Posterior vena cava (tissue), 2 donors: ENCODE measurements at places on chromosomes 16 and 17.

DNA sequence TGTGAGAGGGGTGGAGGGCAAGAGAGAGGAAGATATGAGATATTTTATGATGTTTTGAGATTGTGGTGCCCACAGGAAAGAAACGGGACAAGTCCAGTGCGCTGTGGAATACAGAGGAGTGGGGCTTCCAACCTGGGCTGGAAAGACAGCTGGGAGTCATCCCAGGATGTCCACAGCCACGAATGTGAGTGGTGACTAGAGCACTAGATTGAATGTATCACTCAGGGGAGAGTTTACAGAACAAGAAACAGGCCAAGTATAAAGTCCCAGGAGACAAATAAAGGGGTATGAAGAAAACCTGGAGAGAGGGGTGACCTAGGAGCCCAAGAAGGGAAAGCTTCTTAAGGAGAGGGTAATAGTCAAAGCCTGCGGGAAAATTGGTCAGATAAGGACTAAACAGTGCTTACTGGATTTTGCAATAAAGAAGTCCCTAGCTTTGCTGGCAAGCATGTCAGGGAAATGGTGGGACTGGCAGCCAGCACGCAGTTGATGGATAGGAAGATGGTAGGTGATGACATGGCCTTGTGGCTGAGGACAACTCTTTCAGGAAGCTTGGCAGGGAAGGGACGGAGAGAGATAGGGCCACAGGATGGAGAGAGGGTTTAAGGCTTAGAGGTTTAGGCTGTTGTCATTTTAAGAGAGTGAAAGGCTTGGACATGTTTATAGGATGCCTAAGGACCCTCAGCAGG, 114.5 kb downstream of the AXIN2 start:
- DNase-seq: no peak

GRCh38 chr16:78706637-78707036, 607.2 kb downstream of the WWOX start:
- no peak for DNase-seq

DNA sequence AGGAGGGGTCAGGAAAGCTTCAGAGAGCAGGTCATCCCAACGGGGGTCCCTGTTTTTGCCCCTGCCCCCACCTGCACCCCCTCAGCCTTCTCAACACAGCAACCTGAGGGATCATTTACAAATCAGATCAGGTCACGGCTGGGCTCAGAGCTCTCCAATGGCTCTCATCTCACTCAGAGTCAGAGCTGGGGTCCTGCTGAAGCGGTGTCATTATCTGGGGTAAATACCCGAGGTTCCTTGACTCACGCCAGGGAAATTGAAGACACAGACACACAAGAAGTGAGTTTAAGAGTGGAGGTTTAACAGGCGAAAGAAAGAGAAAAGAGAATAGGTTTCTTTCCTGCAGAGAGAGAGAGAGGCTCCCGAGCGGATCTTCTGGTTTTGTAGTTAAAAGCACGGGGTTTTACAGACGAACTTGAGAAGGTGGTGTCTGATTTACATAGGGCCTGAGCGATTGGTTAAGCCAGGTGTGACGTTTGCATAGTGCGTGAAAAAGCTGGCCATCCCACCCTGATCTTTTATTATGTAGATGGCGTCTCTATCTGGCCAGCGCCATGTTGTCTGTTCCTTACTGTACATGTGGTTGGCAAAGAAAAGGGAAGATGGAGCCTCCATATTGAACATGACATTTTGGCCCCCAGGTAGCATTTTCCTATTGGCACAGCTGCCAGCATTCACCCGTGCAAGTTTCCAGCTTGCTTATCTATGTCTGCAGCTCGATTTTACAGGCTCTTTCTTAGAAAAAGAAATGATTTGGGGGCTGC, 51.4 kb downstream of the WSB1 start:
- DNase-seq: peak; percentile 37

DNA sequence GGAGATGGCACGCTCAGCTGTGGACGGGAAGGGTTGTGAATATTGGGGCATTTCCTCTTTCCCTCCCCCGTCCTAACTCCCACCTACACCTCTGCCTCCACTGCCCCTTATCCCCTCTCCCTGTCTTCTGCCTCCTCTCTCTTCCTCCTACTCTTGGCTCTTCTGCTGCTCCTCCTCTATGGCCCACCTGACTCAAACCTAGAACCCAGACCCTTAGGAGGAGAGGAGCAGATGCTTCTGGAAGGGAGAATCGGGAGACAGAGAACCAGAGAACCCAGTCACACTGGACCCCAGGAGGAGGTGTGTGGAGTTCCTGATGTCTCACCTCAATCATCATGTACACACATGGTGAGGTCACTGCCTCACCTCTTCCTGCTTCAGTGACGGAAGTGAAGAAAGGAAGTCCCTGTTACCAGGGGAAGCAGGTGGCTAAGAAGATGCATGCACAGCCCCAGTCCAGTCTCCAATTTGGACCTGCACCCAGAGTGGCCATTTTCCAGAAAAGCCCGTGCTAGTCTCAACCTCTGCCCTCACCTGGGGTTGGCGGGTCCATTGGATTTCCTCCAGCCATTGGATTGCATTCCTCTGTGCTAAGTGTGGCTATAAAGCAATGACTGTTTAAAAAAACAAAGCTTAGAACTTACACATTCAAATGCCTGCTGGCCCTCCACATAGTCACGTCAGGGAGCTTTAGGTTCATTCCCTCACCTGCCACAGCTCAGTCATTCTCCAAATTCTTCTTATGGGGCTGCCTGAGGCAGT, 4.0 kb downstream of the RNF222 start:
- no peak for DNase-seq

- no peak for DNase-seq
Measured at GRCh38 chr17:10699856-10700255, 2.5 kb downstream of the ADPRM start.

DNA sequence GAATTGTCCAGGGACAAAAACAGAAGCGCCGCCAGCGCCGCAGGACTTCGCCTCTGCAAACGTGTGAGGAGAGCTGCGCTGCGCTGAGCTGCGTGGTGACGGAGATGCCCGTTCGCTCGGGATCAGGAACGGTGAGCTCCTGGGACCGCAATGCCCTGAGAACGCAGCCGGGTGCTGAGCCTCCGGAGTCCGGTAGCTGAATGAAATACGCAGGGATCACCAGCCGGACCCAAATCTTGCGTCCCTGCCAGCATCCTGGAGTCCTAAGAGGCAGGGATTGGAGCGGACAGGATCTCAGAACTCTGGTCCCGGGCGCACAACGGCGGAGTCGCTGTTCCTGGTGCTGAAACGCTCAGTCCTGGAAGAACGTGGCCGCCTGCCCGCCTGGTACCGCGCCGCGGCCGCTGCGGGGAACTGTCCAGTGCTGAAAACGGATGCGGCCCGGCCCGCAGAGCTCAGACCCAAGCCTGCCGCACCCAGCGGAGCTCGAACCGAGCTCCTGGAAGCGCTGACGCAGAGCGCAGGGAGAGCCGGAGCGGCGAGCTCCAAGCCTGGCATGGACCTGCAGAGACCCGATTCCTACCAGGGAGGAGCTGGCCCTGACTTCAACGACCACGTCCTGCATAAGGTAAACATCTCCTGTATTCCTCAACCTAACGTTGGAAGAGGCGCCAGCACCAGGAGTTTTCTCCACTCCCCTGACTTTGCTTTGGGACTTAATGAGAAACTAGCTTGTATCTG, 41.5 kb downstream of the CD300LF start:
- peak; percentile 94 for DNase-seq

DNA sequence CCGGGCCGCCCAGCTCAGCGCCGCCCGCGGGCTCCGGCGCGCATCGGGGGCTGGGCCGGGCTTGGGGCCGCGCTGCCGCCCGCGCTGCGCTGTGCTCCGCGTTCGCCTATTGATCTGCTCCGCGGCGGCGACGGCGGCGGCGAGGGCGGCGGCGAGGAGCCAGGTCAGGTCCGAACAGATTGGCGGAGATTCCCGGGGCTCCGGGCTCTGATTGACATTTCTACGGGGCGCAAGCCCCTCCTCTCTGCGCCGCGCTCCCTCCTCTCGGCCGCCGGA, 559 bp downstream of the IRX3 start:
- DNase-seq: no peak

DNA sequence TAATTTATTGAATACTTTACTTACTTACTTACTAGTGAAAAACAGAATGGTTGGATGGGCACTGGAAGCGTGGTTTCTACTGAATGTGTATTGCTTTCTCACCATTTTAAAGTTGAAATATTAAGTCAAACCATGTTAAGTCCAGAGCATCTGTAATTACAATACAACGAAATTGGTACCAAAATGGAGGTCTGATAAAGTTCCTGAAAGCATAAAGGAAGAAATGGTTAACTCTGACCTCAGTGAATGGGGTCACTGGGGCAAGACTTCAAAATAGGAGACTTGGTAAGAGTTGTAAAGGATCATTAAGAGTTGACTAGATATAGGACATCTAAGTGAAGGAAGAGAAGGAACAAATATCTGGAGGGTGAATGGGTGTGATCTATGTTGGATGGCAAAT, 237.1 kb downstream of the MAF start:
- no peak for DNase-seq

DNA sequence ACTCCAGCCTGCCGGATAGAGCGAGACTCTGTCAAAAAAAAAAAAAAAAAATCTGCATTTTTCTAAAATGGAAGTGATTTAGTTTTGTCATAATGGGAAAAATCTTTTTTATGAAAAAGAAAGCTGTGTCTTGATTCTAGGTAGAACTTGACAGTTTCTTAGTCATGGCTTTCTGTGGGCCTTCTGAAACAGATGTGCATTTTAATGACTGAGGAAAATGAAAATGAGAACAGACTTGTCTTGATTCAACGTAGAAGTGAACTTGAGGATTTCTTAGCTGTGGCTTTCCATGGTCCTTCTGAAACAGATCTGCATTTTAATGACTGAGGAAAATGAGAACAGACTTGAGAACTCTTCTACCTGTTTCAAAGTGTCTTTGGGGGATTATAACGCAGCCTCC, 171.7 kb downstream of the VPS53 start:
- DNase-seq: no peak

DNA sequence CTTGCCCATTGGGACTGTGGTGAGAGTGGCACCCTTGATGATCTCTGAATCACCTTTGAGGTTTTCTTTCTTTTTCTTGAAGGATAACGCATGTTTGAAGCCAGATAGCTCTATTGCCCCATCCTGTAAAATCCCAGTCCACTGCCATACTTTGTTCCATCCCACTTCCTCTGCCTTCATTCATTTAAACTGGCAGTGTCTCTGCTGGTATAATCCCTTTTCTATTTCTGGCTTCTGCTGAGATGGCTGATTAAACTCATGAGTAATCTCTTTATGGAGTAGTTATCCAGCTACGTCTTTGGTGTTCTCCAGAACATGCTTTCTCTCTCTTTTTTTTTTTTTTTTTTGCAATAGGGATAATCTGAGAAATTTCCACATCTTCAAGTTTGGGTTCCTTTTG, 656.5 kb upstream of the SALL1 start:
- no peak for DNase-seq

DNA sequence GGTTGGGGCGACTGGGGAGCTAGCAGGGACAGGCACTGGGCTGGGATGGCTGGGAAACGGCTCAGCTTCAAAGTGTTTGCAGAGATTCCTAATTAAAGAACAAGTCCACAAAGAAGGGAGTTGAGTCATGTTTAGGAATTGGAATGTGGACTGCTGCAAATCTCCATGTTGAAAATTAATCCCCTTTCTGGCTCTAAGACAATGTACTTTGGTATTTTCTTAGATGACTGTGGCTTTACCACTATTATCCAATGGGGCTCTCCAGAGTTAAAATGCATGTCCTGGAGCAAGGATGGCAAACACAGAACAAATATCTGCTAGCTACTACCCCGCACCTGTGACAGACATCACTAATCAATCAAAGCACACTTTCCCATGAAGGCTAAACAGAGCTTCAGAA, 22.2 kb upstream of the WSCD1 start:
- no peak for DNase-seq

DNA sequence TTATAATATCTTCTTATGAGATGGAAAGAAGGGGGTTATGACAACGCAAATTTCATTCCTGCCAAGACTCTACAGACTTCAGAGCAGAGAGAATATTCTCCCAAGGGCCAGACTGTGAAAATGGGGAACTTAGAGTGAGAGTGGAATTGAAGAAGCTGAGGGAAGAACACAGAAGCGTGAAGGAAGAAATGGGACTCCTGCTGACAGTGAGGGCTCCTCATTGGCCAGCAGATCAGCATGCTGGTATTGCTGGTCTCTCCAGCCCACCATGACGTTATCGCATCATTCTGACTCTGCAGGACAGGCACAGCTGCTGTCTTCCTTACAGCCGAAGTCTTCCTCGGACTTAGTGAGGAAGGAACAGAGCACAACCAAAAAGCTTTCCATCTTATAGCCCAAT, 24.3 kb downstream of the CCL4 start:
- DNase-seq: no peak

DNA sequence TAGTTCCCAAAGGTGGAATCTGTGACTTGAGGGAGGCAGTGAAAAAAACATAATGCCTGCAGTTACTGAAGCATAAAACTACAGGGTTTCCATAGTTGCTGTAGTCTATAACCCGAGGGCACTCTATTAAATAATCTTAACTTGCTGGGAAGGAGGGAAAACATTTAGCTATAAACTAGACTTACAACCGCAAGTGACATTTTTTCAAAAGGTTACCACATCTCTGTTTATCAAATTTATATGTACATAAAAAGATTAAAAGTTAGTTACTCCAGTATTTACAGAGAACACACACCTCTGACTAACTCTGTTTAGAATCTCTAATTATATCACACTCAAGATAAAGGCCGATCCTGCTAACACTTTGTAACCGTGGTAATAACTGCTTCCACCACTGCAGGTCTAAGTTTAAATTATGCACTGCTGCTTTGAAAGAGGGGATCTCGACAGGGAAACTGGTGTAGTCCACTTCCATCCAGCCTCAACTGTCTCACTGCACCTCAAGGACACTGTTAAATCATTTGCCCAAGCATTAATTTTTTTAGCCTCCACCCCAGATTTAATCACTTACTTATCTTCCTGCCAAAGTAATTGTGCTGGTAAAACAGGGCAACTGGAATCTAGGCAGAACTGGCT, 14.6 kb downstream of the KCNJ16 start:
- no peak for DNase-seq

GRCh38 chr16:4679156-4679849, 14.1 kb upstream of the NUDT16L1 start:
- DNase-seq: no peak

DNA sequence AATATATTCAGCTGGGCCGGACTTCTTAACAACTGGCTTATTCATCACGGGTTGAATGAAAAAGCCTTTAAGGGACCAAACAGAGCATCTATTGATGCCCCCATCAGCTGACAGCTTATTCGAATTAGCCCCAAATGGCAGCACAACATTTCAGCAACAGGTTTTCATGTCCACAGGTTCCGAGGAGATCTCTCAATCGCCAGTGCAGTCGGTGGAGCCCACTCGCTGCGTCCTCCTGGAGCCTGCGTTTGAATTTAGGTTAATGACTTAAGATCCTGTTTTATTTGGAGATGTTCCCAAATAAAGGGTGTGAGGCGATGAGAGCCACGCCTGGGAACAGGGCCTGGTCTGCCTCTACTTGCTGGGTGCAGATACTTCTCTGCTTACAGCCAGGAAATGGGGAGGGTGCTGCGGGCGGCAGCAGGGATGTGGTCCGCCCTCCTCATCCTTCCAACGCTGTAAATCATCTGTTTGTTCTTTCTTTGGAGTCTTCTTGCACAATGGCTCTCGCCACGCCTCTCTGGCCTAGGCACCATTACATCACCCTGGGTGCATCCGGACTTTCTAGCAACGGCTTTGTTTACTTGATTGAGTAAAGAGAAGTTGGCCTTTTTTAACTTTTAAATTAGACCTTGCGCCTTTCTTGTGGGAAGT, 22.6 kb downstream of the NDE1 start:
- peak; percentile 97 for DNase-seq
